Right lobe of liver (tissue), 6 donors: ENCODE measurements at places on chromosomes 7 and 10. TPM values are rescaled to one million over a fixed set of nuclear protein-coding genes. Genes with fewer than 3 reads are reported as not detected.

Gene FAM20C
- 36.3 TPM for total RNA-seq

DNA sequence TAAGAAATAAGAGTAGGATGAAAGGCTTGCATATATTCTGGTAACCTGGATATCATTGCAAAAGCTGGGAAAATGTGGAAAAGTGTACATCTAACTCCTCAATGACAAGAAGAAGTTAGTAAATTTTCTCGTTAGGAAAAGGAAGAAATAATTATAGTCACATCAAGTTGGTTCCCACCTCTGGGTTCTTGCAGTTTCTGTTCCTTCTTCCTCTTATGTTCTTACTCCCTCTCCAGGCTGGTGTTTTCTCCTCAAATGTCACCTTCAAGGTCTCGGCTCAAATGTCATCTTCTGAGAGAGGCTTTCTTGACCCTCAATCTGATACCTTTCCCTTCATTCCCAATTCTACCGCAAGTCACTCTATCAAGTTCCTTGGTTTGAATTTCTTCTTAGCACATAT is 64.4 kb downstream of the ENTPD1 start:
- H3K4me3 ChIP-seq = no peak overlapping the region
- no peaks in the 10 kb centered on the region for H3K36me3 ChIP-seq
- H3K4me1 ChIP-seq = no peaks in the 10 kb centered on the region
- H3K27ac ChIP-seq = no peak overlapping the region

DNA sequence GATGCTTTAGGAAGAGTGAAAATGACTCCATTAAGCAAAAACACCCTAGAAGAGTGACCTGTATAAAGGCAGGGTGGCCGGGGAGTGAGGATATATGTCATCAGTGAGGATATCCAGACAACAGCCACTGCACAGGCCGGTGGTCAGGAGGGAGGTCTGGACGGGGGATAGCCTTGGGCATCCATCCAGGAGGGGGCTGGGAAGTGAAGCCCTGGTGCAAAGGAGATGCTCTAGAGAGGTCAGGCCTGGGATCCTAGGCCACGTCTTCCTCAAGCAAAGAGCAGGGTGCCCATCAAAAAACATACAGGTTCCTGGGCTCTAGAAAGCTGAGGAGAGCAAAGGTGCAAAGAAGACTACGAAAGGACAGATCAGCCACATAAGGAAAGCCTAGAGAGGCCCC is 25.6 kb downstream of the FAM171A1 start:
- H3K27me3 ChIP-seq = no peaks in the 10 kb centered on the region
- H3K27ac ChIP-seq = no peak overlapping the region
- H3K36me3 ChIP-seq = no peaks in the 10 kb centered on the region
- peaks cover 25% of the 10 kb centered on the region for H3K4me1 ChIP-seq
- no peak for DNase-seq

- no peaks in the 10 kb centered on the region for H3K27me3 ChIP-seq
- DNase-seq = no peak
- H3K36me3 ChIP-seq = no peaks in the 10 kb centered on the region
- H3K4me1 ChIP-seq = no peaks in the 10 kb centered on the region
These were observed 196.4 kb downstream of the ADRA2A start for GRCh38 chr10:111273235-111273634.

DNA sequence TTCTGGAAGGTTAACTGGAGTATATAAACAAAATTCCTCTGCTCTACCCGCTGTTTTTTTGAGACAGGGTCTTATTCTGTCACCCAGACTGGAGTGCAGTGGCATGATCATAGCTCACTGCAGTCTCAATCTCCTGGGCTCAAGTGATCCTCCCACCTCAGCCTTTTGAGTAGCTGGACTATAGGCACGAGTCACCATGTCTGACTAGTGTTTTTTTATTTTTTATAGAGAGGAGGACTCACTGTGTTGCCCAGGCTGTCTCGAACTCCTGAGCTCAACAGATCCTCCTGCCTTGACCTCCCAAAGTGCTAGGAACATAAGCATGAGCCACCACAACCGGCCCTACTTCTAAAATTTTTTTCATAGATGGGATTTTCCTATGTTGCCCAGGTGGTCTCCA is 2.2 kb downstream of the RAB18 start:
- no peak overlapping the region for H3K4me3 ChIP-seq
- H3K36me3 ChIP-seq = no peaks in the 10 kb centered on the region
- H3K27me3 ChIP-seq = no peaks in the 10 kb centered on the region
- DNase-seq = no peak
- no peak overlapping the region for H3K27ac ChIP-seq

DNA sequence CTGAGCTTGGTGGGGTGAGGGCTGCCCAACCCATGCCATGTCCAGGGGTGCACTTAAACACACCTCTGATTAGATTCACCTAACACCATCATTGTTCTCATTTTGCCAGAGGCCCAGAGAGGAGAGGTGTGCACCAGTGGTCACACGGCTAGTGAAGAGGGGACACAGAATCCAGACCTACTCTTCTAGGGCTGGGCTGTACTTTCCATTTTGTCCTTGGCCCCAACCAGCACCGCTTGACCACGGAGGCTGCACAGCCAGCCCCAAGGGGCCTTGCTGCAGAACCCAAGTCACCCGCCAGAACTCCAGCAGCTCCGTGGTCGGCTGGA is 246 bp upstream of the WDFY4 start:
- no peaks in the 10 kb centered on the region for H3K4me1 ChIP-seq
- no peak overlapping the region for H3K27ac ChIP-seq
- DNase-seq = no peak
- no peak overlapping the region for H3K4me3 ChIP-seq
- H3K27me3 ChIP-seq = no peaks in the 10 kb centered on the region

Gene FFAR4
- 0.19 TPM for total RNA-seq

GRCh38 chr10:83122336-83122735 is 1017.0 kb upstream of the GHITM start:
- no peak overlapping the region for H3K4me3 ChIP-seq
- DNase-seq = no peak
- H3K4me1 ChIP-seq = no peaks in the 10 kb centered on the region
- no peak overlapping the region for H3K27ac ChIP-seq
- H3K27me3 ChIP-seq = no peaks in the 10 kb centered on the region

Gene PDCD11
- total RNA-seq = 11.7 TPM

- H3K4me1 ChIP-seq = no peaks in the 10 kb centered on the region
- no peak overlapping the region for H3K27ac ChIP-seq
- no peak for DNase-seq
- H3K27me3 ChIP-seq = no peaks in the 10 kb centered on the region
- H3K36me3 ChIP-seq = no peaks in the 10 kb centered on the region
These were observed 293.2 kb upstream of the HABP2 start for GRCh38 chr10:113259576-113260226.

Gene DNAJB9
- total RNA-seq = 54.1 TPM

Gene SH2B2
- 2.7 TPM for total RNA-seq

DNA sequence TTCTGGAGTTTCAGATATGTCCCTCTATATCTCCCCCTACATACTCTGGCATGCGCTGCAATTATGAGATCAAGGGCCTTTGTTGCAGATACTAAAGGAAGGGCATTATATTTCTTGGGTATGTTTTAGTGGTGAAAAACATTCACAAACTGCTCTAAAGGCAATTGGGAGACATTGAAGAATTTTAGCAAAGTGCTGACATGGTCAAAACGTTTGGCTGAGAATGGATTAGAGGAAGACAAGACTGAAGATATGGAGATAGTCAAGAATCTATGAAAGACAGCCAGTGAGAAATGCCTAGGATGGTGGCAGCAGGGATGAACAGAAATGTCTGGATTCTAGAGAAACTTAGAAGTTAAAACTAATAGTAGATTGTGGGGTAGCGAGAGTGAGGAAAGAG is 104.5 kb upstream of the CABCOCO1 start:
- no peaks in the 10 kb centered on the region for H3K36me3 ChIP-seq
- no peak overlapping the region for H3K27ac ChIP-seq
- no peak for DNase-seq
- H3K4me3 ChIP-seq = no peak overlapping the region
- no peaks in the 10 kb centered on the region for H3K4me1 ChIP-seq

Gene OR2A7
- 2.9 TPM for total RNA-seq

Gene TMEM270
- not detected for total RNA-seq

- no peaks in the 10 kb centered on the region for H3K27me3 ChIP-seq
- DNase-seq = no peak
- H3K4me3 ChIP-seq = no peak overlapping the region
- H3K36me3 ChIP-seq = no peaks in the 10 kb centered on the region
- no peak overlapping the region for H3K27ac ChIP-seq
- no peaks in the 10 kb centered on the region for H3K4me1 ChIP-seq
These were observed 21.0 kb upstream of the CSGALNACT2 start for GRCh38 chr10:43117031-43117776.

Gene ABCA13
- total RNA-seq = 2.6 TPM

GRCh38 chr10:125008689-125009638 is 67.0 kb downstream of the ZRANB1 start:
- no peak overlapping the region for H3K4me3 ChIP-seq
- no peaks in the 10 kb centered on the region for H3K27me3 ChIP-seq
- no peak for DNase-seq
- H3K4me1 ChIP-seq = no peaks in the 10 kb centered on the region
- no peaks in the 10 kb centered on the region for H3K36me3 ChIP-seq
